ENCODE measurements at places on chromosomes 4 and X.

GRCh38 chr4:40310225-40310624 lies 24.9 kb upstream of the CHRNA9 start:
- no peaks in the 10 kb centered on the region for H3K36me3 ChIP-seq
- no peak overlapping the region for H3K4me3 ChIP-seq
- no peak overlapping the region for H3K27ac ChIP-seq
- H3K4me1 ChIP-seq = peaks cover 9% of the 10 kb centered on the region
- no peaks in the 10 kb centered on the region for H3K27me3 ChIP-seq

DNA sequence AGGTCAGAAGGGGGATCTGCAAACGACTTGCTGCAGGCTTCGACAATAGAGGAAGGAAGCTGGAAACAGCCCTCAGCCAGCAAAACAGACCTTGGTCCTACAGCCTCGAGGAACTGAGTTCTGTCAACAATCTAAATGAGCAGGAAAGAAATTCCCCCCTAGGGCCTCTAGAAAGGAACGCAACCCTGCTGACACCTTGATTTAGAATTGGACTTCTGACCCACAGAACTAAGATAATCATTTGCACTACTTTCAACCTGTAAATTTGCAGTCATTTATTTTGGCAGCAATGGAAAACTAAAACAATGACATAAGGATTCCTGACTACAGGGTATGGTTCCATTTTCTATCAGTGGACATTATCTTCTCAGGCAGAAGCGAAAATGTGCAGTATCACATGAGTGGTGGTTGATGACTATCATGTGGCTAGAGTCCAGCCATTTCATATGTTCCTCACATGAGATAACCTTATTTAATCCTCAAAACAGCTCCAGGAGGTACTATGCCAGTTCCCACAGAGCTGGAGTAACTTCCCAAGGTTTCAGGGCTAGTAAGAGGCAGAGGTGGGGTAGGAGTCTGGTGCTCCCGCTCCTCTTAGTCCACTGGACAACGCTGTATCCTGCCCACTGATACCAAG lies 61.6 kb downstream of the SAT1 start:
- H3K36me3 ChIP-seq = no peaks in the 10 kb centered on the region
- no peaks in the 10 kb centered on the region for H3K4me1 ChIP-seq
- no peak overlapping the region for H3K27ac ChIP-seq
- H3K27me3 ChIP-seq = no peaks in the 10 kb centered on the region
- no peak overlapping the region for H3K4me3 ChIP-seq
- DNase-seq = no peak

DNA sequence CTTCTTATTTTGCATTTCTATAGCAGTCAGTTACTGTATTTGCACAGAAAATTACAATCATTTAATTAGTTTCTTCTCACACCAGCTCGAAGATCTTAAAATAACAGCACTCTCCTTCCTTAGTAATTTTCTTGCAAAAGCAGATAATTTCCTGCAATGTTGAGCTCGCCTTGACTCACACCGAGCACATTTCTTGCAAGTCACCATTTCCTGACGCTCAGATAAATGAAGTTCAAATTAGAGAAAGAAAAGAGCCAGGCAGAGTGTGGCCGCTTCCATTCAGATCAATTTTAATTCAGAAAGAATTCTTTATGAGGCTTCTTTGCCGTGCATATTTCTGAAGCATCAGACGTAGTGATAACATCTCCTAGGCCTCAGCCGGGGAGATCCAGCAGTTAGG lies 10.1 kb downstream of the SORCS2 start:
- H3K4me3 ChIP-seq = no peak overlapping the region
- peaks cover 35% of the 10 kb centered on the region for H3K4me1 ChIP-seq
- no peaks in the 10 kb centered on the region for H3K27me3 ChIP-seq

- H3K4me1 ChIP-seq = no peaks in the 10 kb centered on the region
- no peak overlapping the region for H3K27ac ChIP-seq
- H3K36me3 ChIP-seq = no peaks in the 10 kb centered on the region
- DNase-seq = no peak
- no peak overlapping the region for H3K4me3 ChIP-seq
Observed at GRCh38 chrX:133364865-133365264, 50.4 kb downstream of the GPC4 start.

GRCh38 chr4:100754751-100755150 lies 236.9 kb upstream of the EMCN start:
- no peaks in the 10 kb centered on the region for H3K36me3 ChIP-seq
- H3K27ac ChIP-seq = no peak overlapping the region
- no peaks in the 10 kb centered on the region for H3K27me3 ChIP-seq
- H3K4me1 ChIP-seq = no peaks in the 10 kb centered on the region

DNA sequence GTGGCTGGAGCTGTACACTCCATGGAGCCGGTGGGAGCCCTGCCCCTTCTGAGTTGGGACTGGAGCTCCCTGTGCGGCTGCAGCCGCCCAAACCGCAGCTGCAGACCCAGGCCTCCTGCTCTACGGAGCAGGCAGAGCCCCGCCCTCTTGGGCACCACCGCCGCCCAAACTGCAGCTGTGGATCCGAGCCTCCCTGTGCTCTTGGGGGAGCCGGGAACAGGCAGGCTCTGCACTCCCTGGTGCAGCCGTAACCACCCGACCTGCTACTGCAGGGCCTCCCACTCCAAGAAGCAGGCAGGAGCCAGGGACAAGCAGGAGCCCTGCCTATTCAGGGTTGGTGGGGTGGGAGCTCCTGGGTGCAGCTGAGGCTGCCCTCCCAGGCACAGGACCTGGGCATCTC lies 237.5 kb upstream of the ATP6AP2 start:
- no peaks in the 10 kb centered on the region for H3K4me1 ChIP-seq
- no peak overlapping the region for H3K27ac ChIP-seq
- no peak for DNase-seq
- H3K27me3 ChIP-seq = no peaks in the 10 kb centered on the region

- DNase-seq = no peak
- no peaks in the 10 kb centered on the region for H3K4me1 ChIP-seq
- H3K27me3 ChIP-seq = no peaks in the 10 kb centered on the region
- no peak overlapping the region for H3K27ac ChIP-seq
- H3K36me3 ChIP-seq = no peaks in the 10 kb centered on the region
Observed at GRCh38 chr4:144283526-144283925, 143.0 kb upstream of the GYPA start.

GRCh38 chr4:94076498-94076897 lies 131.2 kb upstream of the SMARCAD1 start:
- no peaks in the 10 kb centered on the region for H3K27me3 ChIP-seq
- no peak overlapping the region for H3K27ac ChIP-seq
- no peaks in the 10 kb centered on the region for H3K36me3 ChIP-seq

GRCh38 chr4:157226035-157226434 lies 5.5 kb downstream of the GRIA2 start:
- no peak overlapping the region for H3K4me3 ChIP-seq
- H3K27me3 ChIP-seq = peaks cover 43% of the 10 kb centered on the region
- no peaks in the 10 kb centered on the region for H3K36me3 ChIP-seq
- no peak for DNase-seq
- H3K4me1 ChIP-seq = no peaks in the 10 kb centered on the region

GRCh38 chr4:152628128-152628527 lies 51.7 kb downstream of the TMEM154 start:
- H3K27ac ChIP-seq = no peak overlapping the region
- no peaks in the 10 kb centered on the region for H3K27me3 ChIP-seq
- H3K4me3 ChIP-seq = no peak overlapping the region
- DNase-seq = no peak
- no peaks in the 10 kb centered on the region for H3K4me1 ChIP-seq

DNA sequence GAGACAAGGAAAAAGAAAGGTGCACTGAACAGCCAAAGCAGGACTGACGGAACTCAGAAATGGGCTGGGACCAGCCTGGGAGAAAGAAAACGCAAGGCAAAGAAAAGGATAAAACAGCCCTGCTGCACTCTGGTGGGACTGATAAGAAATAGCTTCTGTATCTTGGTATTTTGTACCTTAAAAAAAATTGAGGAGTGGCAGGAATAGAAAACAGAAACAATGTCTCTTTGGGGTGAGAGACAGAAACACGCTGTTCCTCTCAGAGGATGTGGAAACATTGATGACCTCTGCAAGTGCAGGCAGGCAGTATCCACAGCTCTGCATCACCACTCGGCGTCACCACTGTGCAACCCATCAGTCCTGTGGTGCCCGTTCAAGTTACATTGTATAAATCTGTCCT lies 152.5 kb upstream of the SPRY1 start:
- H3K4me3 ChIP-seq = no peak overlapping the region
- DNase-seq = no peak
- no peaks in the 10 kb centered on the region for H3K36me3 ChIP-seq
- no peak overlapping the region for H3K27ac ChIP-seq
- H3K27me3 ChIP-seq = no peaks in the 10 kb centered on the region
- no peaks in the 10 kb centered on the region for H3K4me1 ChIP-seq

GRCh38 chr4:102623622-102624021 lies 122.5 kb downstream of the NFKB1 start:
- H3K27me3 ChIP-seq = no peaks in the 10 kb centered on the region
- H3K36me3 ChIP-seq = no peaks in the 10 kb centered on the region
- H3K4me1 ChIP-seq = peaks cover 29% of the 10 kb centered on the region
- no peak overlapping the region for H3K4me3 ChIP-seq

- peak overlapping the region; percentile 93 for H3K27ac ChIP-seq
- H3K27me3 ChIP-seq = no peaks in the 10 kb centered on the region
- H3K4me1 ChIP-seq = peaks cover 25% of the 10 kb centered on the region
- H3K4me3 ChIP-seq = no peak overlapping the region
- H3K36me3 ChIP-seq = no peaks in the 10 kb centered on the region
- peak; percentile 52 for DNase-seq
Observed at GRCh38 chrX:107678957-107679740, 50.8 kb downstream of the PRPS1 start.

DNA sequence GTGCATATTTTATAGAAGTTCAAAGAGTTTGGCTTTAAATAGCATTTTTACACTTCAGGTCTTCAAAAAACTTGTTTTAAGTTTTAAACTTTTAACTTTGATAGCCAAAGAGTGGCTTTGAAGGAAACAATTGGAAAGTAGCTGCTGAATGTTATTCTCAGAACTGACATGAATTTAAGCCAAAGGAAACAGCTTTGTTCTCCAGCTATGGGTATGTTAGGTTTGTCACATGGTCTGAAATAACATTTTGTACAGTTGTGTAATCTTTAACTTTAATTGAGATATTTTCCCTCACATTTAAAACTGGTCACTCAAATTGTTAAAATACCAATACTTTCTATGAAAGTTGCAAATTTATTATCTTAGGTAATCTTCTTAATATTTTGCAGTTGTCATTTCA lies 564.7 kb downstream of the IL15 start:
- H3K4me3 ChIP-seq = no peak overlapping the region
- no peaks in the 10 kb centered on the region for H3K27me3 ChIP-seq
- peaks cover 62% of the 10 kb centered on the region for H3K36me3 ChIP-seq
- no peak for DNase-seq
- no peak overlapping the region for H3K27ac ChIP-seq

DNA sequence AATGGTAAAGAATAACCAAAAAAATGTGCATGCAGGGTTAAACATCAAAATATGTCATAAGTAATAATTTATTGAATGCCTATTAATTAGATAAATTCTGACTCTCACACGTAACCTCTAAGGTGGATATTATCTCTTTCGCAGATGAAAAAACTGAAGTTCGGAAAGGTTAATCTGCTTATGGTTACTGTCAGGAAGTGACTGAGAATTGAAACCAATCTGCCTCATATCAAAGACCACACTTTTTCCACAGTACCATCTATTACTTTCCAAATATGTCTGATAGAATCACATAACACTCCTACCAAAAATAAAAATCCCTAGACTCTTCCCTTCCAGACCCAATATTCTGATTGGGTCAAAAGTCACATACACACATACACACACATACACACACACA lies 6.2 kb downstream of the CHIC2 start:
- no peaks in the 10 kb centered on the region for H3K27me3 ChIP-seq
- H3K27ac ChIP-seq = no peak overlapping the region
- H3K4me1 ChIP-seq = peaks cover 34% of the 10 kb centered on the region
- DNase-seq = no peak
- no peak overlapping the region for H3K4me3 ChIP-seq
- H3K36me3 ChIP-seq = peaks cover 18% of the 10 kb centered on the region

DNA sequence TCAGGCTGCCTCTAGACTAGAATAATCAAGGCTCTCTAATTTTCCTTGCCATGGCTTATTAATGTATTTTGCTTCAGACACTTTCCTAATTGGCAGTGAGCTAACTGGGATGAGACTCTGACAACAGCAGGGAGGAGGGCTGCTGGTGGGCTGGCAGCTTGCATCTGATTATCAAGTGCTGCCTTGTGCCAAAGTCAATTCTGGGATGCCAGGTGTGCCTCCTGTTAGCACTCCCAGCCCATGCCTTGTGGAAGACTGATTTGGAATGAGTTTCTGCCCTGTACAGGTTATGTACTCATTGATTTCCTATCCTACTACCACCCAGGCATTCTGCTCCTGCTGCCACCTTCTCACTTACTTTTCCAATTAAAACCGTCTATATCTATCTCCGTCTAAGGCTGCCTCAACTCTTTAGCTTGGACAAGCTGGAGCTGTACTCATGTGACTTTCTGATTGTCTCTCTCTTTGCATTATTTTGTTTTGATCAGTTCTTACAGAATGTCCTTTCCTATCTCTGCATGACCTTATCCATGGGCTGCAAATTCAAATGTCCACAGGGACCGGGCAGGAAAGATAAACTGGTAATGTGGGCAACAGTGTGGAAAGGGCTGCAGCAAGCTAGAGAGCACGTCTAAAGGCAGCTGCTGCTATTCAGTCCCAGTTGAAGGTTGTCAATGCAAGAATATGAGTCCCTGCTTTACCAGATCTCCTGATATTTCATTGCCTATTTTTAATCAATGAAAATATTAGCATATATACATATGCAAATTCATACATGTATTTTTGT lies 112.6 kb downstream of the GABRA2 start:
- no peak overlapping the region for H3K27ac ChIP-seq
- no peaks in the 10 kb centered on the region for H3K36me3 ChIP-seq
- H3K4me3 ChIP-seq = no peak overlapping the region
- DNase-seq = no peak
- H3K27me3 ChIP-seq = peaks cover 17% of the 10 kb centered on the region

DNA sequence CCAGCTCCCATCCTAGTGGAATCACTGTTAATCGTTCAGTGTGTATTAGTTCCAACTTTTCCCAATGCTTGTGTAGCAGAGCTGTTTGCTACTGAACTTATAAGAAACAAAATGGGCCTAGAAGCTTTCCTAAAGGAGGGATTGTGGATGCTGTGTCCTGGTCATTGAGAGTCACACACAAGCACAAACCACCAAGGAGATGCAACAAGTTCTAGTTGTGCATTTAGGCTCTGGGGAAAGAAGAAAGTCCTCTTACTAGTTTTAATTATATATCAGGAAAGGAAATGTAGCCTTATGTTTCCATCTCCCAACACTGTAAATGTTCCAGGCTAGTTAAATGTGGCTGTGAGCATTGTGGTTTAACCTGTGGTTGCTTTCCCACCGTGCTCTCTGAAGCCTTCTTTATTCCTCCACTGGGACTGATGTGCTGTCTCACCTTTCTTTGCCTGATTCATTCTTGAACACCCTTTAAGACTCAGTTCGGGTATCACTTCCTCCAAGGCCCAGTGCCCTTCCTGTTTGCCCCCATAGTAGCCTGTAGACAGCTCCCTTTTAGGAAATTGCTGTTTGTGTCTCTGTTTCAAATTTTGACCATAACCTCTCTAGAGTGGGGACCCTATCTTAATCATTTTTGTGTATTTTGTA lies 34.3 kb downstream of the ATP10D start:
- no peaks in the 10 kb centered on the region for H3K27me3 ChIP-seq
- H3K4me1 ChIP-seq = no peaks in the 10 kb centered on the region
- no peak overlapping the region for H3K27ac ChIP-seq
- DNase-seq = no peak

All from RWPE2 (cell line).